ENCODE measurements at places on chromosomes 7 and 10.

GRCh38 chr10:24556750-24557742, 166.6 kb downstream of the ARHGAP21 start:
- peak; percentile 59 for DNase-seq

DNA sequence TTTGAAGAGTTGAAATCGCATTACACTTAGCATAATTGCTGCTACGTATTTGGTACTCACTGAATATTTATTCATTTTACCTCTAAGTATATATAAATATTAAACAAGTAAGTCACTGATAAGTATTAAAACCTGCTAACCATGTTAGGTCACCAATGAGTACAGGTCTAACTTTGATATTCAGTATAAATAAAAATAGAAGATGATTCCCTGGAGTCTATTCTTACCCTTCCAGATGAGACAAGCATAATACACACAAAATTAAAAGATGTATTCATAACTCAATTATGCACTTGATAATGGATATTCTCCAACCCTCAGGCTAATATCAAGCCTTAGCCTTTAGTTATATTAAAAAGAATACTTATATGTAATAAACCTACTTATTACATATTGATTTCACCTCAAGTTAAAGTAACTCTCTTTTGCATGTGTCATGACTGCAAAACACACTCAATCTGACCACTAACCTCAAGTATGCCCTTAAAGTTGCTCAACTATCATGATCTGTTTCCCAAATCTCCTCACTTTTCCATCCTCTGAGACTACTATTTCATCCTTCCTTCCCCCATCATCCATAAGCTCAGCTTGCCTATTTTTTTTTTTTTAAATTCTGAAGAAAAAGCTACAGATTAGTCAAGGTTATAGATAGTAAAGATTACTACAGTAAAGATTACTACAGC, 46.8 kb downstream of the IPMK start:
- DNase-seq, result no peak

DNA sequence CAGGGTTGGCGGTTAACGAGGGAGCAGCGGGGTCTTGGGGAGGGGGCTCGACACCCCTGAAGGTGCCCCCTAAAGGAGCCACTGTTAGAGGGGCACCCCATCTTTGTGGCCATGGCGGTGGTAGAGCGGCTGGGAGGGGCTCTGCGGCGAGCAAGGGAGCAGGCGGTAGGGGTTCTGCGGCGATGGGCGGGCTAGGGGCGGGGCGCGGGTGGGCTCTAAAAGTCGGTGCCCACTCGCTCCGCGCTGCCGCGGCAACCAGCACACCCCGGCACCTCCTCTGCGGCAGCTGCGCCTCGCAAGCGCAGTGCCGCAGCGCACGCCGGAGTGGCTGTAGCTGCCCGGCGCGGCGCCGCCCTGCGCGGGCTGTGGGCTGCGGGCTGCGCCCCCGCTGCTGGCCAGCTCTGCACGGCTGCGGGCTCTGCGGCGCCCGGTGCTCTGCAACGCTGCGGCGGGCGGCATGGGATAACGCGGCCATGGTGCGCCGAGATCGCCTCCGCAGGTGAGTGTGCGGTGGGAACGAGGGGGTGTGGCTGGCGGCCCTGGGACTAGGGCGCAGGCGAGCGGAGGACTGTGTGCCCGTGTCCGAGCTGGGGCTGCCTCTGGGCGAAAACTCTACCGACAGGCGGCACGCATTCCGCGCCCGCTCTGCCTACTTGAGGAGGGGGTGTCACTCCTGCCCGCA, at the start of gene MEST:
Gene MEST, plus strand, starts transcription at position 245 of the 682 bp plus-strand sequence. Its CDS starts 229 bp downstream, at position 474.
- peak; percentile 21 for DNase-seq

GRCh38 chr10:99172128-99172738, 63.4 kb downstream of the HPSE2 start:
- peak; percentile 11 for DNase-seq

DNA sequence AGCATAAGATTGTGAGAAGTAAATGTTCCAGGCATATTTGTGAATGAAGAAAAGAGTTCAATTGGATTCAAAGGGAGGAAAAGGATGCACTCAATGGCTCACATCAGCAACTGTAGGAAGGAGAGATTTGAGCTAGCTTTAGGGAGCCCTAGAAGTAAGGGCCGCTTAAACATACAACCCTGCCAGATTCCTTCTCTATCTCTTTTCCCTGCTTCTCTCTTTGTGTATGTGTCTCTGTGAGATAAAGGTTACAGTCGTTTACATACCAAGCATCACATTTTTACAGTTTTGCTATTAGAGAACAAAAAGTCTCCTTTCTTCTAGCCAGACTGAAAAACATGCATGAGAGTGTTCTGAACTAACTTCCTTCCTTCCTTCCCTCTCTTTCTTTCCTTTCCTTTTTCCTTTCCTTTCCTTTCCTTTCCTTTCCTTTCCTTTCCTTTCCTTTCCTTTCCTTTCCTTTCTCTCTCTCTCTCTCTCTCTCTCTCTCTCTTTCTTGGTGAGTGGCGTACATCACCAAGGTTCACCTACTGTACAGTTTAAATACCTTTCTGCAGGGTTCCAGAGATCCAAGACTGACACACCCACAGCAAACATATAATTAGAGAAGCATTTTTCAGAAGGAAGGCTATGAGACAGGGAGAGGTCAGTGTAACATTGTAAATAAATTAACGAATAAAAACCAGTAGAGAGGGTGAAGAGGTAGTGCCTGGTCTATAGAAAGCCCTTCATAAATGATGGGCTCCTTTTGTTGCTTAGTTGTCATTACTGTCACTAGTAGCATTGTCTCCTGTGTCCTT, 240.4 kb downstream of the ARL4A start:
- no peak for DNase-seq

GRCh38 chr7:32221056-32221455, 150.8 kb upstream of the PDE1C start:
- no peak for DNase-seq

GRCh38 chr10:101646364-101646763, 48.6 kb downstream of the FBXW4 start:
- no peak for DNase-seq
